Ammon's horn (tissue), 1 donor: ENCODE measurements at places on chromosomes 13 and 19.
A peak's percentile ranks its signal among the peaks of the same experiment; 100 is the strongest.

- peak; percentile 32 for DNase-seq
Measured at GRCh38 chr19:49637821-49638738, 1.9 kb downstream of the RRAS start.

DNA sequence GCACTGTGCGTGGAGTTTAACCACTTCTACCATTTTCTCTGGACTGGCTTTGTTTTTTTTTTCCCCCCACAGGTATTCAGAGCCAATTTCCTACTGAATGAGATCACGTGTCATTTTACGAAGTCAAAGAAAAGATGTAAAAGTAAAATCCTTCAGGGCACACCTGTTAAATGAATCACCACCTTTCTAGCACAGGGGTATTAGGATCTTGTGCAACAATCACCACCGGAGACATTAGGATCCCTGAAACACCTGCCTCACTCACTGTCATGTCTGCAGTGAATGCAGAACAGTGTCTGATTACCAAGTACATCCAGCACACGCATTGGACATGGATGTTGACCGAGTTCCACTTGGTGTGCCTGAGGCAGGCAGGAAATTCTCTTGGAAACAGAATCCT lies 17.2 kb downstream of the BRD4 start:
- DNase-seq = no peak

GRCh38 chr19:47663435-47663910 lies 49.7 kb upstream of the EHD2 start:
- no peak for DNase-seq

GRCh38 chr13:20495087-20496023 lies 30.3 kb downstream of the CRYL1 start:
- peak; percentile 82 for DNase-seq

DNA sequence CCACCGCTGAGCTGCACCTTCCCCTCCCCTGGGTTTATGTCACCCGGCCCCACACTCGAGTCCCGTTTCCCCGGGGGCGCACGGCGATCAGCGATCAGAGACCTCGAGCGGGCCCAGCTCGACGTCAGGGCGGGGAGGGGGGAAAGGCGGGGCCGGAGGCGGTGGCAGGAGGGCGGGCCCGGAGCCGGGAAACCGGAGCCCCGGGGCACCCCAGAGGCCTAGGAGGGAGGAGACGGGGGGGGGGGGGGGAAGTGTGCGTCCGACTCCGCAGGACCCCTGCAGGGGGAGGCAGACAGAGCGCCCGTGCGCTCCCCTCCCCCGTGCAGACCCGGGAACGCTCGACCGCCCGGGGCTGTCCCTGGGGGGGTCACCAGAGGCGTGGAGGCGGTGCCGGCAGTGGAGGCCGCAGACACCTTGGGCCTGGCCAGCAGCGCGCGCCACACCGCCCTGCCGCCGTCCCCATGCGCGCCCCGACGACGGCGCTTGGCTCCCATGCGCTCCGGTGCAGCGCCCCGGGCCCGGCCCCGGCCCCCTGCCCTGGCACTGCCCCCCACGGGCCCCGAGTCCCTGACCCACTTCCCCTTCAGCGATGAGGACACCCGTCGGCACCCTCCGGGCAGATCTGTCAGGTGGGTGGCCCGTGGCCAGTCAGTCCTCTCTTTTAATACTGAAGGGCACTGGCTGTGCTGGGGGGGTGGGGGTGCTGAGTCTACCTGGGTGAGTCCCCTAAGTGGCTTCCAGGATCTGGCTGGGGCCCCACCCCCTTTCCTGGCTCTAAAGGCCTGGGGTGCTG lies 11.8 kb downstream of the PDE4A start:
- DNase-seq = no peak

- DNase-seq = no peak
Measured at GRCh38 chr13:71806886-71807285, 60.1 kb downstream of the DACH1 start.

DNA sequence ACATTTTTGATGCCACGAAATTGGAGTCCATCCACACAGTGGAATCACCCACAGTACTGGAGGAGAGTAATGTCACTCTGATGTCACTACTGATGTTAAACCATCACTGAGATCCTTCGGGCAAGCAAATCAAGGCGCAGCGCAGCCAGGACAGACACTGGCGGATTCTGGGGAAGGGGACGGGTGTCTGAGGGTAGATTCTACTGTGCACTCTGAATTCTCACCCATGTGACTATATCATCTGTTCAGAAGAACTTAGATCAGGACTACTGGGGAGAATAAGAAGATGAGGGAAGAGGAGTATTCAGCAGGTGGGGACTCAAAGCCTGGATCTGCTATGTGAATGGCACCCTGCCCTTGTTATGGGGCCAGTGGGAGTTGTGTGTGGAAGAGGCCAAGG lies 12.6 kb upstream of the SIGLEC6 start:
- DNase-seq = no peak

GRCh38 chr13:46496086-46496485 lies 56.9 kb upstream of the LRCH1 start:
- DNase-seq = no peak

DNA sequence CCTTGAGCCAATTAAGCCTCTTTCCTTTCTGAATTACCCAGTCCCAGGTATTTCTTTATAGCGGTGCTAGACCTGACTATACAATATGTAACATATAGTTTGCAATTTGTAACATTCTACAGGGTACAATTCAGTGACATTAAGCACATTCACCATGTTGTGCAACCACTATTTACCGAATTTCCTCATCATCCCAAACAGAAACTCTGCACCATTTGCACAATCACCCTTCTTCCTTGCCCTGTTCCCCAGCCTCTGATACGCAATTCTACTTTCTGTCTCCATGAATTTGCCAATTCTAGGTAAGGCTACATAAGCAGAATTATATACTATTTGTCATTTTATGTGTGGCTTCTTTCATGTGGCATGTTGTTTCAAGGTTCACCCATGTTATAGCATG lies 13.7 kb upstream of the SIGLEC10 start:
- peak; percentile 15 for DNase-seq
